ENCODE measurements at places on chromosomes 4 and X. TPM values are rescaled to one million over a fixed set of nuclear protein-coding genes. Genes with fewer than 3 reads are reported as not detected.

- H3K36me3 ChIP-seq: no peaks in the 10 kb centered on the region
- no peak overlapping the region for H3K27ac ChIP-seq
- no peaks in the 10 kb centered on the region for H3K27me3 ChIP-seq
- no peak for DNase-seq
- no peak overlapping the region for H3K4me3 ChIP-seq
- H3K4me1 ChIP-seq: no peaks in the 10 kb centered on the region
Measured at GRCh38 chrX:143663755-143664154, 27.9 kb upstream of the SLITRK4 start.

PITX2 gene
- polyA plus RNA-seq: 0.04 TPM

DNA sequence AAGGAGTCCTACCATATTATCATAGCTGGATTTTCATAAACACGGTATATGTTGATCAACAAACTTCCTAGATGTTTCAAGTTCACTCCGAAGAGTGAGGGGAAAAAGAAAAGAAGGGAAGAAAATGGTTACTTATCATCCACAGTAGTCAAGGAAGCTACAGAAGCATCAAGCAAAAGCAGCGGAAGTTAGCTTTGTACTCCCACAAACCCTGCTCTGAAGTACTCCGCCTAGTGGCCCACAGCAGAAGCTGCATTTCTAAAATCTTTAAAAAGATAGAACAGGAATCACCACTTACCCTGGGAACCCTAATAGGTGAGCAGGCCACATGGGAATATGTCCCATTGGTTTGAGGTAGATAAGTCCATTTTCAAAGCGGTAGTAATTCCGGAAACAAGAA lies 28.5 kb upstream of the FRG1 start:
- no peak overlapping the region for H3K4me3 ChIP-seq
- H3K36me3 ChIP-seq: no peaks in the 10 kb centered on the region

- no peaks in the 10 kb centered on the region for H3K4me1 ChIP-seq
- no peak for DNase-seq
- no peaks in the 10 kb centered on the region for H3K36me3 ChIP-seq
- no peak overlapping the region for H3K27ac ChIP-seq
- no peak overlapping the region for H3K4me3 ChIP-seq
- no peaks in the 10 kb centered on the region for H3K27me3 ChIP-seq
Measured at GRCh38 chr4:103787057-103787456, 67.3 kb upstream of the TACR3 start.

DNA sequence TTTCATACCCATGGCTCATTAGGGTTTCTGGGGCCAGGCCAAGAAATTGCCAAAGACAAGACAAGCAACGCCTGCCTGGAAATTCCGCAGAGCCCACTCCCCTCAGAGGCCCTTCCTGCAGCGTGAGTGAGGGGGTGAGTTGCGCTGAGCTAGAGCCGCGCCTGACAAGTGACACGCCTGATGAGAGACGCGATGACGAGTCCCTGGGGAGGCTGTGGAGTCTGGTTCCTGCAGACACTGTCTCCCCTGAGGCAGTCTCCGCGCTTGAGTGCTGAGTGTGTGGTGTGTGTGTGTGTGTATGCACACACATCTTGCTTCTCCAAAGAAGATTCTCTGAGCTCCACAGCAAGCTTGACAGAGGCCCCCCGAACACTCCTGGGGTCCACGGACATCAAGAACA lies 269.8 kb downstream of the BCOR start:
- no peak overlapping the region for H3K4me3 ChIP-seq
- no peaks in the 10 kb centered on the region for H3K27me3 ChIP-seq
- H3K36me3 ChIP-seq: no peaks in the 10 kb centered on the region
- H3K27ac ChIP-seq: no peak overlapping the region

DNA sequence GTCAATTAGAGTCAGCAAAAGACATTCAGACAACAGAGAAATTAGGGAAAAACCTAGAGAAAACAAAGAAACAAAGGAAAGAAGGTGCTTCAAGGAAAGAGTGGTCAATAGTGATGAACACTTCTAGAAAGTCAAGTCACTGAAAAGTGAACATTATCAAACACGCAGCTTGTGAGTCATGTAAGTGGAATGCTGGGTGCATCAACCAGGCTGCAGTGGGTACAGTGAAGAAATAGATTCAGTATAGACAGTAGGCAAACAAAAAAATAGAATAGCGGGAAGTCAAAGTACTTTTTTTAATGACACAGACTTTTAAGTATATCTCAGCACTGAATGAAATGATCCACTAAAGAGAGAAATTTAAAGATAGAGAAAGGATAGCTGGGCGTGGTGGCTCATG lies 245.8 kb downstream of the ARHGAP24 start:
- H3K4me3 ChIP-seq: no peak overlapping the region
- no peaks in the 10 kb centered on the region for H3K27me3 ChIP-seq
- no peak for DNase-seq
- no peaks in the 10 kb centered on the region for H3K36me3 ChIP-seq
- no peaks in the 10 kb centered on the region for H3K4me1 ChIP-seq

SPANXD gene
- not detected for polyA plus RNA-seq
